ENCODE measurements at places on chromosomes 4 and X. TPM values are rescaled to one million over a fixed set of nuclear protein-coding genes. Genes with fewer than 3 reads are reported as not detected.

Gene PCYT1B
- total RNA-seq, result under 0.01 TPM

Gene STAP1
- total RNA-seq, result not detected

Gene FAM120C
- 6.2 TPM for total RNA-seq

Gene SRPX2
- 39.4 TPM for total RNA-seq

Gene IQCM
- total RNA-seq, result not detected

Measured in vein endothelial cell (primary cell).